B cell (primary cell): ENCODE measurements at places on chromosomes 2 and 18. TPM values are rescaled to one million over a fixed set of nuclear protein-coding genes. Genes with fewer than 3 reads are reported as not detected.

DNA sequence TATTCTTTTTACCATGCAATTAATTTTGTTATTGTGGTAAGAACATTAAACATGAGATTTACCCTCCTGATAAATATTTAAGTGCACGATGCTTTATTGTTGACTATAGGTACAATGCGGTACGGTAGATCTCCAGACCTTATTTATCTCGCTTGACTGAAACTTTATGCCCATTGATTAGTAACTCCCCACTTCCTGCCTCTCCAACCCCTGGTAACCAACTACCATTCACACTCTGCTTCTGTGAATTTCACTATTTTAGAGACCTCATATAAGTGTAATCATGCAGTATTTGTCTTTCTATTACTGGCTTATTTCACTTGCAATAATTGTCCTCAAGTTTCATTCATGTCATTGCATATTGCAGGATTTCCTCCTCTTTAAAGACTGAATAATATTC lies 195.7 kb upstream of the ID2 start:
- no peak for DNase-seq

- DNase-seq: no peak
Measured at GRCh38 chr2:103738108-103738507, 976.3 kb downstream of the TMEM182 start.

ICA1L gene
- 6.0 and 6.8 TPM in 2 replicates for total RNA-seq

CYP27A1 gene
- total RNA-seq: 0.29 and 0.39 TPM in 2 replicates

SLC14A1 gene
- total RNA-seq: 5.8 and 6.1 TPM in 2 replicates
